Heart right ventricle (tissue), 16 donors: ENCODE measurements at places on chromosomes 5 and 9. TPM values are rescaled to one million over a fixed set of nuclear protein-coding genes. Genes with fewer than 3 reads are reported as not detected.

Gene C5orf34
- 1.6 TPM for total RNA-seq

DNA sequence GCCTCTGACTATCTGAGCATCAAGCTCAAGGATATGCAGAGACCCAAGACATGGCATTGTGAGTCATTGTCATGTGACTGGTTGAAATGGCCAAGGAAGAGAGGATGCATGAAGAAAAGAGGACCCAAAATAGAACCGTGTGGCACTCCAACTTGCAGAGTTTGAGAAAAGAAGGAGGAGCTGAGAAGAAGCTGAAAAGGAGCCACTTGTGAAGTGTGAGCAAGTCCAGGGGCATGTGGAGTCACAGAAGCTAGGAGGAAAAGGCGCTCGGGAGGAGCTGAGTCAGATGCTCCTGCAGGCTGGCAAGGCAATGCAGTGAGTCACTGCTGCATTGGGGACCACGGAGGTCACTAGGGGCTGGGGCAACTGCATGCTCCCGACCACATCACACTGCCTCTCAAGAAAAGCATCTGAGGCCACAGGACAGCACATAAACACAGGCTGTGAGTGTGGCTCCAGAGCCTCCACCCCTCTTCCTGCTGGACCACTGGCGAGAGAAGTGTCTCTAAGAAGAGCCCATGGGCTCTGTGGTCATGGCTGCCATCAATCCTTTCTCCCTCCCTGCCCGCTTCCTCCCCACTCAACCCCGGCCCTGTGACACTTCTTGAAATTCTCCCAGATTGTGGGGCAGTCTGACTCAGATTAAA, 197.6 kb downstream of the DRD1 start:
- no peak overlapping the region for H3K27ac ChIP-seq
- H3K27me3 ChIP-seq, result no peaks in the 10 kb centered on the region
- no peaks in the 10 kb centered on the region for H3K36me3 ChIP-seq
- no peaks in the 10 kb centered on the region for H3K4me1 ChIP-seq
- no peak overlapping the region for H3K4me3 ChIP-seq

- no peak overlapping the region for H3K4me3 ChIP-seq
- DNase-seq, result no peak
- no peak overlapping the region for H3K27ac ChIP-seq
- no peaks in the 10 kb centered on the region for H3K36me3 ChIP-seq
- no peaks in the 10 kb centered on the region for H3K4me1 ChIP-seq
- H3K27me3 ChIP-seq, result peaks cover 5% of the 10 kb centered on the region
Measured at GRCh38 chr5:135609981-135610380, 31.2 kb upstream of the CXCL14 start.

DNA sequence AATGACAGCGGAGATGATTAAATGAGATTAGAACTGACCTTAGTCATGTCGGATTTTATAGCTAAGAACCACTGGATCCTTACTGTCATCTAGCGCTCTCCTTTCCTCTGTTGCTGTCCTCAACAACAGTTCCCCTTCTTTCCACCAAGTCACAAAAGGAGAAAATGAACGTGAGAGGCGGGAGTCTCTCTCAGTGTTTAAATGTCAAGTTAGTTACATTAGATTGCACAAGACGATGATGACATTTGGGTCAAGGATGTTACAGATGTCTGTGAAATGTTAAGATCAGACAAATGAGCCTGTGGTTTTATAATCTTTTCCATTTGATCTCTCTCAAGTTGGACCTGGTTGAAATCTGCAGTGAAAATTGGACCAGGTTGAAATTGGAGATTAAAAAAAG, 53.5 kb downstream of the FBXO38 start:
- H3K4me1 ChIP-seq, result no peaks in the 10 kb centered on the region
- H3K27ac ChIP-seq, result no peak overlapping the region
- DNase-seq, result no peak
- H3K4me3 ChIP-seq, result no peak overlapping the region

DNA sequence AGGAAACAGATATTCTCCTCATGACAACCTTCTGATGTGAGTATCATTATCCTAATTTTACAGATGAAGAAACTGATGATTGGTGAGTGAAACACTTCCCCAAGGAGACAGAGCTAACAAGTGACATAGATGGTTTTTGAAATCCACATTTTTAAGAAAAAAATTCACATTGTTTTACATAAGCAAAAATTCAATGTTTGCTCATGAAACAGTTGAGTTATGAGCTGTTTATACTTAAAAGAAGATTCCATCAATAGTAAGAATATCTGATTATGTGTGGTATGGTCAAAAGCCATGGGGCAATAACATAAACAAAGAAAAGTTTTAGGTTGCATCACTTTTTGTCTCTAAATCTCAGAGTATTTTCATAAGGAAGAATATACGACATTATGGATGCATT, 167.9 kb upstream of the PAPPA start:
- H3K4me3 ChIP-seq, result no peak overlapping the region
- no peak overlapping the region for H3K27ac ChIP-seq
- DNase-seq, result no peak
- H3K36me3 ChIP-seq, result no peaks in the 10 kb centered on the region
- H3K4me1 ChIP-seq, result no peaks in the 10 kb centered on the region

GRCh38 chr5:56601641-56602071, 213.7 kb upstream of the MAP3K1 start:
- no peaks in the 10 kb centered on the region for H3K4me1 ChIP-seq
- H3K36me3 ChIP-seq, result no peaks in the 10 kb centered on the region
- H3K27ac ChIP-seq, result no peak overlapping the region
- no peak overlapping the region for H3K4me3 ChIP-seq
- DNase-seq, result no peak

Gene PDCD1LG2
- 1.4 TPM for total RNA-seq

Gene FGF1
- total RNA-seq, result 45.0 TPM

GRCh38 chr9:15306068-15306756, 804 bp downstream of the TTC39B start:
- peak overlapping the region; percentile 79 for H3K4me3 ChIP-seq
- H3K36me3 ChIP-seq, result no peaks in the 10 kb centered on the region
- no peaks in the 10 kb centered on the region for H3K27me3 ChIP-seq
- DNase-seq, result peak; percentile 45
- H3K4me1 ChIP-seq, result peaks cover 24% of the 10 kb centered on the region
- H3K27ac ChIP-seq, result peak overlapping the region; percentile 78

DNA sequence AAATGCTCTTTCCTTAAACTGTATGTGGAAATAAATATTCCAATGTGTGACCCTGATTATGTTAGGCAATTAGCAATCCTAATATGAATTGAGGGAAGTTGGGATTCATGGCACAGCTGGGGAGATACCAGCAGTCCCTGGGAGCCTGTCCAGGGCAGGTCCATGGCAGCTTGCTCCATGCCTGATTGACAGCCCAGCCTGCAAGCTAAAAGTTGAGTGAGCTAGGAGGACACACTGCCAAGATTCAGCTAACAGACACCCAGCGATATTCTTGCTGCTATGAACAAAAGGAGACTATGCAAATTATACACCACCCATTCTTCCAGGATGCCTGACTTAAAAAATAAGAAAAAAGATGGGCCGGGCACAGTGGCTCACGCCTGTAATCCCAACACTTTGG, 6.2 kb downstream of the TGFBI start:
- peak; percentile 62 for DNase-seq
- peaks cover 49% of the 10 kb centered on the region for H3K36me3 ChIP-seq
- H3K27me3 ChIP-seq, result no peaks in the 10 kb centered on the region
- peaks cover 8% of the 10 kb centered on the region for H3K4me1 ChIP-seq
- H3K27ac ChIP-seq, result no peak overlapping the region

DNA sequence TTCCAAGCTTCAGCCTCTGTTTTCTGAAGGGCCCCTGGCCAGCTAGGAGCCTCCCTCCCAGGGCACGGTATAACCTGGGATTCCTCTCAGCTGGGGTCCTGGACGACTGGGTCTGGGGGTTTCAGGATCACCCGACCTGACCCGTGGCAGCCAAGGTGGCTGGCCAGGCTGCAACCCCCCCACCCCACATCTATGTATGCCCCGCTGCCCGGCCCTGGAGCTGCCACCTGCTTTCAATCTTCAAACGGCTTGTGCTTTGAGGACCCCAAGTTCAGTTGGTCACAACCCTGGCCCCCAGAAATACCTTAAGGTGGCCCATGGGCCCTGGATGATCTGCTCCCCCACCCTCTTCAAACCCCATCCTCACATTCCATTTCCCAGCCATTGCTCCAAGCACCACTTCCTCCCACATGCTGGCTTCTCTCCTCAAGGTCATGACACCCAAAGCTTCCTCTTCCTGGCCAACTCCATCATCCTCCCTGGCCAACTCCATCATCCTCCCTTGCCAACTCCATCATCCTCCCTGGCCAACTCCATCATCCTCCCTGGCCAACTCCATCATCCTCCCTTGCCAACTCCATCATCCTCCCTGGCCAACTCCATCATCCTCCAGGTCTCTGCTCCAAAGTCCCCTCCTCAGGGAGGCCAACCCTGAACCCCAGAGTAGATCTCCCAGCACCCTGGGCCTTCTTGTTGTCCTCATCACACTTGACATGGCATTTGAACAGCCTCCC, 17.2 kb upstream of the TTLL11 start:
- H3K27ac ChIP-seq, result no peak overlapping the region

DNA sequence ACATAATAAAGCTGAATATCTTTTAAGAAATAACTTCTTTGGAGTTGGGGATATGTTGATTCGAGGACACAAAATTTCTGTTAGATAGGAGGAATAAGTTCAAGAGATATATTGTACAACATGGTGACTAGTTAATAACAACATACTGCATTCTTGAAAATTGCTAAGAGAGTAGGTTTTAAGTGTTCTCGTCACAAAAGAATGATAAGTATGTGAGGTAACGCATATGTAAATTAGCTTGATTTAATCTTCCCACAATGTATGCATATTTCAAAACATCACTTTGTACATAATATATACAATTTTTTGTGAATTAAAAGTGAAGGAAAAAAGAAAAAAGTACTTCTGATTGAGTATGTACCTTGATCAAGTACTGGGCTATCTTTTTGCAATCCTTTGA, 428.0 kb upstream of the TRPC7 start:
- no peaks in the 10 kb centered on the region for H3K36me3 ChIP-seq
- no peaks in the 10 kb centered on the region for H3K4me1 ChIP-seq
- H3K4me3 ChIP-seq, result no peak overlapping the region
- no peak overlapping the region for H3K27ac ChIP-seq
- no peak for DNase-seq

- no peak overlapping the region for H3K4me3 ChIP-seq
- no peak overlapping the region for H3K27ac ChIP-seq
- no peak for DNase-seq
- H3K27me3 ChIP-seq, result no peaks in the 10 kb centered on the region
Measured at GRCh38 chr9:128169925-128170324, 9.9 kb downstream of the BBLN start.

DNA sequence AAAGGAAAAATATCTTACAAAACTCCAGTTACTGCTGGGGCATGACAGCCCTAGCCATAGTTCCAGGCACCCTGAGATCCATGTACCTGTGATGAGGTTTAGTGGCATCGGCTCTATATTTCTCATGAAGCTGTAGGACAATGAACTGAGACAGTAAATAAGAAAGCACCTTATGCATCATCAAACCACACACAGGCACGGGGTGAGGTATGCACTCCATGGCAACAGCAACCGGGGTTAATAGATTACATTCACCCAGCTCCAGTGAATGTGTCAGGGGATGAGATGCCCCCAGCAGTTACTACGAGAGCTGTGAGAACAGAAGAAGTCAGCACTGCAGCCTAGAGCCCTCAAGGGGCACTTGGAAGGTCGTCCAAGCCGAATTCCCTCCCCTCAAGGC, 162.0 kb upstream of the S1PR3 start:
- no peak overlapping the region for H3K27ac ChIP-seq
- H3K36me3 ChIP-seq, result no peaks in the 10 kb centered on the region
- DNase-seq, result no peak
- H3K4me1 ChIP-seq, result peaks cover 39% of the 10 kb centered on the region

Gene FOXD4L4
- not detected for total RNA-seq

DNA sequence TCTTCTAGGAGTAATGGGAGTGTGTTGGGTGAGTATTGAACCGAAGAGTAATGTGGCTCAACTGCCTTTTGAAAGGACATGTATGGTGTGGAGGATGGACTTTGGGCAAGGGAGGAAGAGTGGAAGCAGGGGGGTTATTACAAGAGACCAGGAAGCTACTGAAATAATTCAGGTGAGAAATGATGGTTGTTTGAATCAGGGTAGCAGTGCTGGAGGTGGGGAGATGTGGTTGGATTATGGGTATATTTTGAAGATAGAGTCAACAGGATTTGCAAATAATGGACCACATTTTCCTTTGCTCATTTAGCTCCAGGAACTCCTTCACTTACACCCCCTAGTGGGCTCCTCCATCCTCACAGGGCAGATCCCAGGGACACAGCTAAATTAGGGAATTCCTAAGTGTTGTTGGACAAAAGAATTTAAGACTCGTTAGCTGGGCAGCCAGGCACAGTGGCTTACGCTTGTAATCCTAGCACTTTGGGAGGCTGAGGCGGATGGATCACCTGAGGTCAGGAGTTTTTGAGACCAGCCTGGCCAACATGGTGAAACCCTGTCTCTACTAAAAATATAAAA, 1.2 kb upstream of the SLC4A9 start:
- no peak overlapping the region for H3K27ac ChIP-seq
- no peaks in the 10 kb centered on the region for H3K36me3 ChIP-seq
- H3K27me3 ChIP-seq, result no peaks in the 10 kb centered on the region
- no peak overlapping the region for H3K4me3 ChIP-seq

DNA sequence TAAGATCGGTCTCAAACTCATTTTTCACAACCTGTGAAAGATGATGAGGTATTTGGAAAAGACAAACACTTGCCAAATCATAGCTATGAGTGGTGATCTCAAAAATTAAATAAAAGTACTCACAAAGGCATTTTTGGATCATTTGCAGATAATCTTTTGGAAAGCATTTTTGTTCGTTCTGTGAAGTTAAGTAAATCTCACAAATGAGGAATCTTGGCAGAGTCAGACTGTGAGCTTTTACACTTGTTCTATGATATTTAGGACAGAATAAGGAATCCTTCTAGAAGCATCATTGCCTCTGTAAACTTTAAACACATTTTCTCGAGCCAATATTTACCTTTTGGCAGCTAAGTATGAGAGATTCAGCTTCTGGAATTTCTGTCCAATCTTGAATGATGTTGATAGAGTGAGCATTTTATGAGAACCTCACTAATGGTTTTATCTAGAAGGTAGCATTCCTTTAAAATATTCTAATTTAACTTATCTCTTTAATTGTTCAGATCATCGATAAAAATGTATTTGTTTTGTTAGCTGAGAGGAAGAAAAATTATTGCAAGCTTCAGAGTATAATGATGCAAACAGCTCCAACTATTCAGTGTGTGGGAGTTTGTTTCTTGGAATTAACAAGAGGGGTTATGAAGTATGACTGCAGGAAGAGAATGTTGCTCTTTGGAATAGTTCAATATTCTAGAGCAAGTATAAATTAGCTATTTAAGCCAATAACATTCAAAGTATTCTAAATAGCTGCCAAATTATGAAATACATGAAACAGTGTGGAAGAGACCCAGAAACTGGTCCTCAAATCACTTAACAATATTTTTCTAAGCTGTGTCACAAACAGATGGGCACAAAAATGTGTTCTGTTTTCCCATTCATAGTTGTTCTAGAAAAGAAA, 48.6 kb upstream of the SLCO6A1 start:
- peaks cover 3% of the 10 kb centered on the region for H3K4me1 ChIP-seq
- H3K27me3 ChIP-seq, result no peaks in the 10 kb centered on the region
- H3K36me3 ChIP-seq, result no peaks in the 10 kb centered on the region
- no peak for DNase-seq

GRCh38 chr9:22040760-22041159, 31.7 kb upstream of the CDKN2B start:
- no peak for DNase-seq
- H3K36me3 ChIP-seq, result no peaks in the 10 kb centered on the region
- no peak overlapping the region for H3K4me3 ChIP-seq
- H3K27ac ChIP-seq, result no peak overlapping the region
- H3K4me1 ChIP-seq, result no peaks in the 10 kb centered on the region

Gene ASTN2
- total RNA-seq, result 11.1 TPM

- peak overlapping the region; percentile 12 for H3K4me3 ChIP-seq
- H3K4me1 ChIP-seq, result peaks cover 88% of the 10 kb centered on the region
- DNase-seq, result no peak
- H3K27me3 ChIP-seq, result no peaks in the 10 kb centered on the region
Measured at GRCh38 chr9:136531904-136532798, 13.7 kb downstream of the NOTCH1 start.

Gene TLE4
- total RNA-seq, result 11.6 TPM
